ENCODE measurements at places on chromosomes 16 and 17. TPM values are rescaled to one million over a fixed set of nuclear protein-coding genes. Genes with fewer than 3 reads are reported as not detected.

GRCh38 chr16:69561901-69562300 lies 3.9 kb upstream of the NFAT5 start:
- no peak for DNase-seq

- no peak for DNase-seq
These were observed 209.5 kb downstream of the CNTNAP4 start for GRCh38 chr16:76486740-76487139.

DNA sequence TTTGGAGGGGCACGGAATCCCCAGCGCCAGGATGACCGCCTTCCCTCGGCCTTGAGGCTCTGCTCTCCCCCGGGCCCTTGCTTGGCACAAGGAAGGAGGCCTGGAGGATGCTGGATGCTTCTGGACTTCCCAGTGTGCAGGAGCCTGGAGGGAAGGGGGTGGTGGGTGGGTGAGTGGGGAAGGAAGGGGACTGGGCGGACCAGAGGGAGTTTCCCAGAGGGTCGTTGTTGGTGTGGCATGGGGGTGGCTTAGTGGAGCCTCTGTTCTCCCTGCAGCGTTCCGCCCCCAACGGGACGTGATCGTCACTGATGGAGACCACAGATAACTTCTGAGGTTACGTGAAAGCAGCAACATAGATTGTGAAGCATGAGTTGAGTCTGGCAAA lies 140.0 kb downstream of the IRF8 start:
- DNase-seq = peak; percentile 25

DNA sequence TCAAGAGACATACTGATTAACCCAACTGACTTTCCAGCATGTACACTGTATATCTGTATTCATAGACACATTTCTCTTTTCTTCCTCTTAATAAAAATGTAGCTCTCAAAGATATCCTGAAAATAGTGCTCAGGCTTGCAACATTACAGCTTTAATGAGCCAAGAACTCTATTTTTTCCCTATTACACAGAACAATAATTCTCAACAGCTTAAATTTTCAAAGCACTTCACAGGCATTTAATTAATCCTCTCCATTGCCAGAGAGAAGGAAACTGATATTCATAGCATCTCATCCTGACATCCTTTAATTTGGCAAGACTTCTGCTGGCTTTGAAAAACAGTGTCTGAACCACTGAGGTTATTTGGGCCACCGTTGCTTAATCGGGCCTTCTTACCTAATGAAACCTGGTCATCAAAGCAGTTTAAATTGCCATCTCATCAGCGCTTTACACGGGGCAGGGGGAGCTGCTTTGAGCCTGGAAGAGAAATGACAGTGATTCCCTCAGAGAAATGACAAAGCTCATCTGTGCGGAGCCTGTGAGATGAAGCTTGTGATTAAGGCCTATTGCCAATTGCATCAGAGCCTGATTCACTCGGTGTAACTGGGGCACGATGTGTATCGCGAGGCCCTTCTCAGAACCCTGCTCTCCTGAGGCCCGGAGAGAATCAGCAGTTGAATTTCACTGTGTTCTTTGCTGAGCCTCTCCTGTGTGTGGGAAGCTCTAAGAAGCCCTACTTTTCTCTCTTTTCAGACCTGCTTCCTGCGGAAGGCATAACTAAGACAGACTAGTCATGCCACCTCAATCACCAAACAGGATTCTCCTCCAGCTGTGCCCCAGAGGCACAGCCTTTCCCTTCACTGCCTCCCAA lies 8.5 kb upstream of the SIAH1 start:
- DNase-seq = no peak

GRCh38 chr17:43599835-43600234 lies 53.7 kb upstream of the ETV4 start:
- peak; percentile 82 for DNase-seq

GRCh38 chr16:77322757-77323156 lies 112.1 kb downstream of the ADAMTS18 start:
- DNase-seq = no peak

- DNase-seq = peak; percentile 17
These were observed 26.3 kb downstream of the VPS53 start for GRCh38 chr17:688100-688989.

The RNF222 gene
- not detected for total RNA-seq

The HID1 gene
- total RNA-seq = not detected
